Activated CD4-positive, CD25-positive, alpha-beta regulatory T cell (primary cell): ENCODE measurements at places on chromosomes 11 and 22.

DNA sequence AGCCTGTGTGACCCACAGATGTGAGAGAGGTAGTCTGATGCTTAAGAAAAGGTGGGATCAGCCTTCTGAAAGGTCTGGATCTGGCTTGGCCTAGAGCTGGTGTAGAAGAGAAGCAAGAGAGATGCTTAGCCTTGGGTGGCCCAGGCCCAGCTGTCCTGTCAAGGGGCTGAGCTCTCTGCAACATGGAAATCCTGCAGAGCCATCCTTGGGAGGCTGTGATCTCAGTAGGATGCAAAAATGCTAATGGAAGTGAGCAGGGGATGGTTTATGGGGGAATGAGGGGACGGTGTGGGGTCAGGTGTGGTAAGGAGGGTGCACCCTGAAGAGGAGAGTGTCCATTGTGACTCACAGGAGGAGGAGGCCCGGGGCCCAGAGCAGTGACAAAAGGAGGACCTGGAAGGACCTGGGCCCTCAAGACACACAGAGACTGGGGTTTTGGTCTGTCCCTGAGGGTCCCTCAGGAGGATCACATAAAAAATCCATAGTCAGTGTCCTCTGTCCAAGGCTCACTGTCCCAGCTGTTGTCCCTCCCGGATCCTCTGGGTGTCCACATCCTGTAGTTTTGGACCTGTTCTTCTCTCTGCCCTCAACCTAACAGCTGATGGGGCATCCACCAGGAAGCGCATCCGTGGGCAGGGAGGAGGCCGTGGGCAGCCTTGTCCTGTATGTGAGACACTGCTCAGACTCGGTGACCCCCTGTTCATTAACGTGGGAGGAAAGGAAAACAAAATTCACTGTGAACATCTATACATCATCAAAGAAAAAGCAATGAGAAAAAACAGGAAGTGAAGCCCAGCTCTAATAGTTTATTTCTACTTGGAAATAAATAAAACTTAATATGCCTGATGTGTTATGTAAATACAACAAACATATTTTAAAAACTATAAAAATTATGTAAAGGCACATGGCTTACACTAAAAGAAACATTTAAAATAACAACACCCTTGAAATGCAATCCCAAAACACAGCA lies 129.8 kb downstream of the ZNF280B start:
- no peak for DNase-seq

DNA sequence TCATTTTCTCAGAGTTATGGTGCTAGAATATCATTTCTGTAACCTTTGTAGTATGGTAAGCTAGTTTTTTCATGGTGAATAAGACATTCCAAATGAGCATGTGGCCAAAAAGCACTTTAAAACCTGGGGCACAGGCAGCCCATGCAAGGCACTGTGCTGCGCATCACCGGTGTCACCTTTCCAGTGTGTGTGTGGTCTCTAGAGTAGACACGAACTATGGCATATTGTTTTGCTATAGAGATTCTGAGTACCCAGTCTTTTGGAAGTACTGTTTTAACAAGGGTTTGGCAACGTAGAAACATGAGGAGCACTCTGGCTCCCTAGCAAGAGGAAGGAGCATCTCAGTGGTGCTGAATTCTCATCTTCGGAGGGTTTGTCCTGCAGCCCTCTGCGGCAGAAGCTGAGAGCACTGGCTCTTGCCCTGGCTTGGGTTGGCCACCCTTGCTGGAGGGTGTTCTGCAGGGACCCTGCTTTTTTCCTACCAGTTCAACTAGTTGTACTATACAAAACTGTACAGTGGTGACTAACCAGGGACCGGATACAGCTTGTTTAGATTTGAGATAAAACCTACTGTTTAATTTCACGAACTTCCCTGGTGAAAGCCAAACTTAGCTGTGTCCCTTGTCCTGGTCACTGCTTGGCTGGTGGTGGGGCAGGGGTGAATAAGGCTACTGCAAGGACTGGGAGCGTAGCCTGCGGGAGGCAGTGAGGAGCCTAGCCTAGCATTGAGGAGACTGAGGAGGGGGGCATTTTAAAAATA lies 135.7 kb downstream of the ATXN10 start:
- no peak for DNase-seq

DNA sequence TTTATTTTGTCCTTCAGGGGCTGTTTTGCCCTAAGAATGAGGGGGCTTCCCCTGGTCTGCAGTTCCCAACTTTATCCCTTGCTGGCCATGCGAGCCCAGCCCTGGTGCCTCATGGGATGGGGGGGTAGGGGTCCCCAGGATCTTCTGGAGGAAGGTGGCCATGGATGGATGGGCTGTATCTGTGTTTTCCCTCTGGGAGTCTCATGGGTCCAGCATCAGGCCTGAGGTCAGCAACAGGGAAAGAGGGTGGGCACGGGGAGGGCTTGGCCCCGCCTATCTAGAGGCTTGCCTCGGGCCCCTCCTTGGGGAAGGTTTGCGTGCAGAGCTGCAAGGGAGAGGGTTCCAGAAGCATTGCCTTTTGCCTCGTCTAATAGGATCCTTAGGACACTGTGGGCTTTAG lies 10.8 kb upstream of the ADORA2A start:
- DNase-seq = no peak

DNA sequence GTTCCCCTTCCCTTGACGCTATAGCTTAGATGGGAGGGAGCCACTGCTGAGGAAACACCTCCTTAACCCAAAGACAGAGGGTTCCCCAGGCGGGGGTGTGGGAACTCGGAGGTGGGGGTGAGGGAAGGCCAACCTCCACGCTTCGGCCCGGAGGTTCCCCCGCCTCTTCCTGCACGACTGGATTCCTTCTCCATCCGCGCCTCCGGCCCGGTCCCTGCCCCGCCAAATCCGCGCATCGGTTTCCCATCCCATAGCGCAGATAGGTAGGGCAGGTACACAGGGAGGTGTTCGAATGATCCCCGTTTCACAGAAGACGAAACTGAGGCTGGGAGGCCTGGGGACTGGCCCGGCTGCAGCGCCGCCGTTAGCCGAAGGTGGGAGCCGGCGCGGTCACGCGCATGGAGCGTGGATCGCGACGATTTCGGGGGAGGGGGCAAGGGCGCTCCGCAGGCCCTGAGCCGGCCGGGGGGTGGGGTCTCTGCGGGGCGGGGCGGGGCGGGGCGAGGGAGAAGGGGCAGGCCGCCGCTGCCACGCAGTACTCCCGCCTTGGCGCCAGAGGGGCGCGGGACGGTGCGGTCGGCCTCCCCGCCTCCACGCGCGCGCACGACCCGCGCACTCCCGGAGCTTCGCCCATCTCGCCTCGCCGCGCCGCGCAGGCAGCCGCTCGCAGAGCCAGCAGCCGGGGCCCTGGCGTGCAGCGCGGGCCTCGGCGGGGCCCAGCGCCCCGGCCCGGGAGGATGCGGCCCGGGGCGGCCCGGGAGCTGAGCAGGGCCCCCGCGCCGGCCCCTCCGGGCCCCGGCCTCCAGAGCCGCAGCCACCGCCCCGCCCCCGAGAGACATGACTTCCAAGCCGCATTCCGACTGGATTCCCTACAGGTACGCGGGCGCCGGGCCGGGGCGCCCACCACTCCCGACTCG lies at the start of gene TUB:
TUB (plus strand) TSS at position 538 of the 917 bp plus-strand sequence; CDS start at position 838, 300 bp downstream.
- no peak for DNase-seq

- no peak for DNase-seq
Measured at GRCh38 chr11:119263352-119263940, 53.5 kb downstream of the MCAM start.

DNA sequence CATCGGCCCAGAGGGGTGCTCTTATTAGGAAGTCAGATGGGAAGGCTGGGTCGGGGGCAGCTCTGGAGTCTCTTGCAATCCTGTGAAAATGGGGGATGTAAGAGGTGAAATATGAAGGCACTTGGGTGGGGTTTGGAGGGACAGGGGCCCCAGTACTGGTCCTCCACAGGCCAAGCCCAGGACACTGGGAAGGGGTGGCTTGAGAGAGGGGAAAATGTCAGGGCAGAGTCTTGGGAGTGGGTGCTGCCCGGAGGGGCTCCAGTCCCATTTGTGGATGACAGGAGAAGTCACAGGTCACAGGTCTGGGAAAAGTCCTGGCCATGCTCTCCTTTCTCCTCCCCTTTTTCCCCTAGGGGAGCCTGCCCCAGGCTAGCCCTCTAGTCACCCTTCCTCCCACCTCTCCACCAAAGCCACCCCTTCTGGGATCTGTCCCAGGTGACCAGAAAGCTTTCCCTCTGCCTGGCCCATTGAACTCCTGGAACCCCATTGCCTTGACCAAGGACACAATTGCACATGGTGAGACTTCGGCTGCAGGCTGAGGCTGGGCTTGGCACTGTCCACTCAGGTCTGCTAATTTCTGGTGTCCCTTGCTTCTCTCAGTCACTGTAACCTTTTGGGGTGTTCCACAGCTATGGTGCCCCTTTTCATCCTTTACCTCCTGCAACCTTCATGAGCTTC lies 1465.0 kb downstream of the TBC1D22A start:
- DNase-seq = no peak

DNA sequence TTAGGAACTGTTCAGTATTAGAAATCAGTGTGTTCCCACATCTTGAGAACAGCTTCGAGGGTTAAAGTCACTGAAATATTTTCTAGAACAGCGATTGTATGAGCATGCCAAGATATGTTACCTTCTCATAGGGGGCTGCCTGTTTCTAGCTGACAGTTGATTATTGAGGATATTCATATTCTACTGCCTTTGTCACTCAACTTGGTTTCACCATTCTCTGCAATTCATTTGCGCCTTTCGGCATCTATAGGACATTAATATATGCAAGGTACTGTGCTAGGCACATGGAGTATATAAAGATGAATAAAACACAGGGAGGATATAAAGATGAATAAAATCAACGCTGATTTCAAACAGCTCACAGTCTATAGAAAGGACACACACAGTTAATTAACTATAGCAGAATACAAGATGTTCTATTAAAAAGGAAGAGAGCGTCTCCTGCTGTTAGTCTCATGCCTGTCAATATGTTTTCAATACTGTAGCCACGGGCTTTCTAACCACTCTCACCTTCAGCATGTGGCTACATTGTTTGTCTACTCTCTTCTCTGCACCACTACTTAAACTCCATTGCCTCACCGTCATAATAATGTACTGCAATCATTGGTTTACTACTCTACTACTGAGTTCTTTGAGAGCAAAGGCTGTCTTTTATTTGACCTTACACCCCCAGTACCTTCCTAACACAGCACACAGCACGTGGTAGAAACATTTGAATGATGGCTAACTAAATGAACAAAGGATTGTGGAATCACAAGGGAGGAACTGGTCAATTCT lies 81.9 kb downstream of the RAB30 start:
- DNase-seq = no peak

DNA sequence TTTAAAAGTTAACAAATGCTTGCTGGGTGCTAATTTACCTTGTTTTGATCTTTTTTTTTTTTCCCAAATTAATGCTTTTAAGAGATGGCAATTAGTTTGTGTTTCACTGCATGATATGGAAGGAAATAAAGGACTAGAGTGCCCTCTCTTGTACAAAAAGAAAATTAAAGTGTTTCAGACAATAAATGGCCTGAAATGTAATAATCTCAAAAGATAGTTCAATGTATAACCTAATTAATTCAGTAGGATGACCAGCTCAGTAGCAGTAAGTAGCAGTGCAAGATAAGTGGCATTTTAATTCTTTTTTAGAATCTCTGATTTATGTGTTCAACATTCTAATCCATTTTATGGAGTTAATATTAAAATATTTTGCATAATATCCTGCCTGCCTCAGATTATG lies 39.9 kb upstream of the MYO18B start:
- no peak for DNase-seq

DNA sequence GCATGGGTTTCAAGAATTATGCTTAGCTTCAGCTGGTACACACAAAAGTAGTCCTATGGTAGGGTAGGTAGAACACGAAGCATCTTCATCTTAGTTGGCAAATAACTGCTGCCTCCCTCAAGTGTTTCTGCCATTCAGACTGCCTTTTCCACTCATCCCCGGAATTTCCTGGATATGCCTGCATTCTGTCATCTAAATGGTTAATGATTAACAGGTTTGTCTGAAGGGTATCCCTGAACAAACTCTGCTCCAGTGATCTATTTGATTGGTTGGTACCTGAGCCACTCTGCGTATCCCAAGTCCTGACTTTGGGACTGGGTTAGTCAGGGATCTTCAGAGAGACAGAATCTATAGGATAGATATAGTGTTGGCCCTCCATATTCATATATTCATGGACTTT lies 272.3 kb upstream of the RAG2 start:
- DNase-seq = no peak

DNA sequence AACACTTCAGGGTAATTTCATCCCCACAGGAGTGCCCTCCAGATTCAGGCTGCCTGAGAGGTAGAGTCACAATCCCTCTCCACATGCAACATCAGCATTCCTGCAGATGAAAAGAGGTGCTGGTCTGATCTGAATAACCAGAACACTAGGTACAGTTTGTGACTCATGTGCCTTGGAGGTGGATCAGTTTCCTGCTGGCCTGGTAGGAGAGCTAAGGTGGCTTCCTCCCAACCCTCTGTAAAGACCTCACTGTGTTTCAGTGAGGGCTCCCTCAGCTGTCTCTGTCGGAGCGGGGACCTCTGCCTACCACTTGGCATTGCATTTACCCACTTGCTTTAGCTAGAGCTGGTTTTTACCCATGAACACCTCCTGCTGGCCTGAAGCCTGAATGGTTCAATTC lies 7.6 kb downstream of the OR9G1 start:
- no peak for DNase-seq

DNA sequence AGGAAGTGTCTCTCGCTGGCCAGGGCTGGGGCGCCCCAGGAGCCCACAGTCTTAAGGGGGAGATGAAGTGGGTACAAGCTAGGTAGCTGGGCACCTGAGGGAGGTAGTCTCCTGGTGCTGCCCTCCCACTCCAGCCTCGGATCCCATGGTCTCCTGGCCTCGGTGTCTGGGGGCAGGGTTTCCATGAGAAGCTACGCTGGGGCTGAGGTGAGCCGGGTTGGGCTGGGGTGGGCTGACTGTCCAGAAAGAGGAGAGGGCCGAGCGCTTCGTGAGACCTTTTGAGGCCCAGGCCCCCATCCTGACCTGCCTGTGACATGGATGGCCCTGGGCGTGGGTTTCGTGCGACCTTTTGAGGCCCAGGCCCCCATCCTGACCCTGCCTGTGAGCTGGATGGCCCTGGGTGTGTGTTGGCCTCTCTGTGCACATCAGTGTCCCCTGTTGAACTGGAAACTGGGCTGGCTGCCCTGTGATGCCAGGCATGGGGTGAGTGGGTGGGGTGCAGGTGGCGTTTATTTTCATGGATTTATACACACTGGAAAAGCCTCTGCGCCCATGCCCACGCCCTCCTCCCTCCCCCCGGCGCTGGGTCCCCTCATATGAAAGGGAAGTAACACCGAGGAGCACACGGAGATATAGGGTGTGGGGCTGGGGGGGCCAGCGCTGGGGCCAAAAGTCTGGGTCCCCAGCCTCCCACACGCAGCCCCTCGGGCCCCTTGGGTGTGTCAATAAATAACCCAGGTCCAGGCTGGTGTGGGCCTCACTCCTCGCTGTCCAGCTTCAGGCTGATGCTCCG lies 8.6 kb downstream of the AIP start:
- DNase-seq = no peak

- no peak for DNase-seq
Measured at GRCh38 chr11:13535819-13536218, 40.0 kb upstream of the PTH start.

GRCh38 chr11:2096919-2097301 lies 42.3 kb downstream of the IGF2 start:
- no peak for DNase-seq
